ENCODE measurements at places on chromosomes 2 and 18.

DNA sequence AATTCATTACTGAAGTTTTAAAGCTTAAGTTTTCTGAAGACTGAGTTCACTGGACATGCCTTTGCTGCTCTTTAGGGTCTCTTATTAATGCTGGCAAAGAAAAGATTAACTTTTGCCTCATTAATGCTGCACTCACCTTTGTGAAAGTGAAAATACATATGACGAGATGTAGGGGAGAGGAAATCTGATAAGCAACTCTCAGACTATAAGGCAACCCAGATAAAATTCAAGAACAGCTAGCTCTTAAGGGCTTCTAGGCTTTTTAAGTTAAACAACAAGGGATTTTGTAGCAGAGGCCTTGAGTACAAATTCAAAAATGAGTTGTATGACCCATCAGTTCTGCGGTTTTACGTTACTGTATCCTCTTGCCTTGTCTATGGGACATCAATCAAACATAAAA, 143.7 kb downstream of the USP34 start:
- DNase-seq: no peak

DNA sequence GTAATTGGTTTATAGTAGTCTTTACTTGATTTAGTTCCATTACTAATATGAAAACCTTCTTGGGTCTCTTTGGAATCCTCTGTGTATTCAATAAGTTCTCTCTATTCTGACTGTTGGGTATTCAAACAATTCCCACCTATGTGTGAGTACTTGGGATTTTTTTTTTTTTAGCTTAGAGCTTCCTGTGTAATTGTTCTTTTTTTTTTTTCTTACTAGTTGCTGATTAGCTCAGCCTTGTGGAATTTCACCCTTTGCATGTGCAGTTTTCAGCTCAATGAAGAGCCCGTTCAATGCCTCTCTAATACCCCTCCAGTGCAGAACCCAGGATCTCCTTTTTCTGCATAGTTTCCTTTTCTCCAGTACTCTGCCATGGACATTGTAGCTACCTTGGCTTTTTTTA, 339.1 kb upstream of the GALNT5 start:
- DNase-seq: no peak

DNA sequence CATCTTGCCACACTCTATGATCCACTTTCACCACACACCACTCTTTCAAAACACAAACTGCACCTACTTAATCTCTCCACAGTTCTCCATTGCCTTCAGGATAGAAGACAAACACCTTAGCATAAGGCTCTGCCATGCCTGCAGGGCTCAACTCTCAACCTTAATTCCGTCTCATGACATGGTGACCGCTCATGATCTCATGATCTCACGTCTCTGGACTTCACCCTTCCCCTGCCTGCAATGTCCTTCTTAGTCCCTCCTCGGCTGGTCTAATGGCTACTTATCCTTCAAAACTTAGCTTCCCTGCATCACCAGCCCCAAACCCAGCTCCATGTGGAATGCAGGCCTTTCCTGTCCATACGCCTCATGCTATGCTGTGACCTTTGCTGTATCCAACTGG, 85.3 kb downstream of the ACVR1 start:
- no peak for DNase-seq

GRCh38 chr2:84057917-84058560, 401.0 kb downstream of the SUCLG1 start:
- no peak for DNase-seq

- DNase-seq: no peak
These were observed 64.2 kb downstream of the RBMS1 start for GRCh38 chr2:160429248-160430000.

GRCh38 chr2:162330881-162331280, 12.4 kb upstream of the IFIH1 start:
- DNase-seq: no peak

DNA sequence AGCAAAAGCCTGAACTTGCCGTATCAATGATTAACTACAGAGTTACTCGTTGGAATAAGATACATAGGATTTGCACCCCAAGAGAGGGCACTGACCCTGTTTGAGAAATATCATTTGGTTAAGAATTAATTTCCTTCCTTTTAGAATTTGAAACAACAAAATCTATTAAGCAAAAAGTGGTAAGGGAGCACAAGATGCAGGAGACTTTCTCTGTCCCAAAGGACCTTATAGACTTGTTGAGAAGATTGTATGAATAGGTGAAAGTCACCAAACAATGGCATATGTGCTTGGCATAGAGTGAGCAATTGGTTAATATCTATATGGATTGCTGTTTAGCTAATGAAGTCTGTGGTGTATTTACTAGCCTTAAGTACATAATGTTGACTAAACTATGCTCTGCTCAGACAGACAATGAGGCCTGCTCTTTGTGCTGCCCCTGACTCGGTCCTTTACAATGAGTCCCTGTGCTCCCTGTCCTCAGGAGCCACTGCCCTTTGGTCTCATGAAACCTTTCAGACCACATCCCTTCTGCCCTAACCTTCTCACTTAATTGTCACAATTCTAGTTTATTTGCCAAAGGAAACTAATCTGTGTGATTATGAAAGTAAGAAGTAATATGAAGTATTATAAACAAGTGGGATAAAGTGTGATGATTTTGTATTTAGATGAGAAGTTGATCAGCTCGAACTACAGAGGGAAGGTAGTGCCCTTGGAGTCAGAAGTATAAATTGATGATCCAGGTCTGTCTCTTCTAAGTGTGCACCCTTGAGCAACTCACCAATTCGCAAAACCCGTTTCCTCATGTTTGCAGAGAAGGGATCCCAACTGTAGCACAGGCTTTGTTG, 21.2 kb upstream of the HNMT start:
- DNase-seq: no peak

- no peak for DNase-seq
These were observed 78.3 kb downstream of the STPG4 start for GRCh38 chr2:47076586-47077441.

DNA sequence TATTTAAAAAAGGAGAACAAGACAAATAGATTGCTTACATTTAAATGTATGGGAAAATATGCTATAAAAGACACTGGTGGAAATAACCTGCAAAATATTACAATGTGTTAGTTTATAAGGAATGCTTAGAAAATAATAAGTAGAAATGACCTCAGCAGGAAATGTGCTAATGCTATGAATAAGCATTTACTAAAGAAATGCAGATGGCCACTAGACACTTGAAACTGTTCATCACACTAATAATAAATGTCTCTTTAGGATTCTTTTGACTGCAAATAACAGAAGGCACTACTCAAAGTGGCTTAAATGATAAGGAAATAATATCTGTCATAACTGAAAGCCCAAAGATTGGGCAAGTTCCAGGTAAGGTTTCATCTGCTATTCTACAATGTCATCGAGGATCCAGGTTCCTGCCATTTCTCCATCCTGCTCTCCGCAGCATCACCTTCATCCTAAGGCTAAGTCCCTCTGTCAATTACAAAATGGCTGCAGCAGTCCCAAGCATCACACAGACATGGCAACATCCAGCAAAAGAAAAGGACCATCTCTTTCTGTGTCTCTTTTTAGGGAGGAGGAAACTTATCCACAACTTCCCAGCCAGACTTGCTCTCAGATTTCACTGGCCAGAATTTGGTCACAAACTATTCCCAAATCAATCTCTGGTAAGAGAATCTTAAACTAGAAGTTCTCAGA, 21.9 kb downstream of the METTL8 start:
- DNase-seq: no peak

GRCh38 chr2:144234542-144234871, 285.4 kb downstream of the ZEB2 start:
- DNase-seq: no peak

GRCh38 chr2:230453006-230453405, 37.0 kb downstream of the SP100 start:
- DNase-seq: no peak

- DNase-seq: no peak
These were observed 105.2 kb downstream of the MYO5B start for GRCh38 chr18:50089702-50090101.

DNA sequence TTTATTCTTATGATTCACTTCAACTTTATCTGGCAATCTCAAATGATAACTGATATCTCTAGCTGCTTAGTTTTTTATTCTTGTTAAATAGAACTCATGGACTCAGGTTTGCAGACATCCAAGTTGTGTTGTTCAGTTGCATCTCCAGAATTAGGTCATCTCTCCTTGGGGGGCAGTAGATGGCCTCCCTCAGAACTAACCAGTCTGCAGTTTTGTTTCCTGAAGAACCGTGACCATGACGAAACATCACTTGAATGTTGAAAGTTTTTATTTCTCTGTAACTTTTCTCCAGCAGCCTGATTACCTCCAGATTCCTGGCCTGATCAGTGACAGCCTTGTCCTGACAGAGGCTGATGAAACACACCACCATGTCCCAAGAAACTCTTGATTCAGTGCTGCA, 321.5 kb downstream of the GALNT13 start:
- DNase-seq: no peak

DNA sequence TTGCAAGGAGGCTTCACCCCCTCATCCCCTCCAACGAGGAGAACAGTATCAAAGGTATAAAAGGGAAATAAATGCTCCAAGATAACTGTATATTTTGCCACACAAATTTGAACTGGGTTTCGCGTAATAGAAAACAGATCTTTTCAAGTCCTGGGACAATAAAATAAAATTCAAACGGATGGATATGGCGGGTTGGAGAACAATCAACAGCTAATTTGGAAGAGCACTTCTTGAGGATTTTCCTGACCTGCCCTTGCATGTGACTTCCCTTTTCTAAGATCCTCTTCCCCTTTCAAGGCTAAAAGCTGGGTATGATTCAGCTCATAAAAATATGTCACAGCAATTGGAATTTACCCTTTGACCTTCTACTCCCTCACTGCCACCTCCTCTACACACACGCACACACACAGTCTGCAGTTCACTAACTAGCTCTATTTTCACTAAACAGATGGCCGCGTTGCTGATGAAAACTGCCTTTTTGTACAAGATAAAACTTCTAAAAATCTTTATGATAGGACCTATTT, 386.9 kb downstream of the FIGN start:
- no peak for DNase-seq

DNA sequence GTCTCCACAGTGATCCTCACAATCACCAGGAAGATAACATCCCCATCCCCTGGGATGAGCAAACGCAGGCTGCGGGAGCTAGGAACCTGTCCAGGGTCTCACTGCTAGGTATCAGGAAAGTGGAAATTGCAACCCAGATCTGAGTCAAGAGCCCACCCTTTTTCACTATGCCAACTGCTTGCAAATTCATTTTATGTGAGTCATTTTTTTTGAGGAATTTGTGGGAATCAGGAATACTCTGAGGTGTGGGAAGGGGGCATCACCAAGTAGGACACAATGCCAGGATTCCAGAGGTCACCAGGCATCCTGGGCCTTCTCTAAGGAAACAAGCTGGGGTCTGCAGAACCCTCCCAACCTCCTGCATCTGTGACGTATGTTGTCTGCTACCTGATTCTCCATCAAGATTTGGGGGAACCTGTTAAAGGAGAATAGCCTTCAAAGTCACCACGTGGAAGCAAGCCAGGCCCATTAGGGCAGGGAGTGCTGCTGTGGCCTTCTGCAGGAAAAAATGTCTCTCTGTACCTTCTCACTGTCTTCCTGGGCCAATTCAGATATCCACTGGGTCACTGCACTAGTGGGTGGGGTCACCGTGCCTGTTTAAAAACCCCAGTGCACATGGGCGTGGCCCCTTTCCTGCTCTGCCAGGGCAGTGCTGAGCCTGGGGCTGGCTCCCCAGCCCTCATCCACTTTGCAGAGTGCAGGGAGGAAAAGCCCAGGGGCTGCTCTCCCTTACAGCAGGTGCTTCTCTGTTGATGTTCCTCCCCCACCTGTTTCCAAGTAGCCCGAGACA, 50.2 kb downstream of the MCFD2 start:
- DNase-seq: no peak

DNA sequence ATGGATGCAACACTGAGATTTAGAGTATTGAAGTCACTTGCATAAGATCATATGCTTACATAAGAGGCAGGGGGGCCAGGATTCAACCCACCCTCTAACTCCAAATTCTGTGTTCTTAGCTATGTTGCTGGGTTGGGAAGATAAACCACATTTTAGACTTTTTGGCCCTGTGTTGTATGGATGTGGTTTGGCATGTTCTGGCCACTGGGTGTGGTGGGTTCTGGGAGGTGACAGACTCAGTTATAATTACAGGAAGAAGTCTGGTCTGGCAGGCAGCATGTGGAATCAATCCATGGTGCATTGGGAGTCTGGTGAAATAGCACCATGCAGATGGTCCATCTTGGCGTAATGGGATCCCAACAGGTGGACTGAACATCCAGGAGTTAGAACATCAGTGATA, 138.9 kb downstream of the LTBP1 start:
- no peak for DNase-seq

GRCh38 chr2:188610050-188610444, 318.4 kb downstream of the GULP1 start:
- DNase-seq: no peak

GRCh38 chr2:132757002-132757589, 87.1 kb upstream of the LYPD1 start:
- no peak for DNase-seq

GRCh38 chr2:31802711-31803110, 208.1 kb downstream of the MEMO1 start:
- no peak for DNase-seq
